NCI-H146 (cell line): ENCODE measurements at places on chromosomes 12 and 14.
A peak's percentile ranks its signal among the peaks of the same experiment; 100 is the strongest.

- no peak for DNase-seq
Measured at GRCh38 chr14:72154645-72155378, 222.6 kb downstream of the RGS6 start.

DNA sequence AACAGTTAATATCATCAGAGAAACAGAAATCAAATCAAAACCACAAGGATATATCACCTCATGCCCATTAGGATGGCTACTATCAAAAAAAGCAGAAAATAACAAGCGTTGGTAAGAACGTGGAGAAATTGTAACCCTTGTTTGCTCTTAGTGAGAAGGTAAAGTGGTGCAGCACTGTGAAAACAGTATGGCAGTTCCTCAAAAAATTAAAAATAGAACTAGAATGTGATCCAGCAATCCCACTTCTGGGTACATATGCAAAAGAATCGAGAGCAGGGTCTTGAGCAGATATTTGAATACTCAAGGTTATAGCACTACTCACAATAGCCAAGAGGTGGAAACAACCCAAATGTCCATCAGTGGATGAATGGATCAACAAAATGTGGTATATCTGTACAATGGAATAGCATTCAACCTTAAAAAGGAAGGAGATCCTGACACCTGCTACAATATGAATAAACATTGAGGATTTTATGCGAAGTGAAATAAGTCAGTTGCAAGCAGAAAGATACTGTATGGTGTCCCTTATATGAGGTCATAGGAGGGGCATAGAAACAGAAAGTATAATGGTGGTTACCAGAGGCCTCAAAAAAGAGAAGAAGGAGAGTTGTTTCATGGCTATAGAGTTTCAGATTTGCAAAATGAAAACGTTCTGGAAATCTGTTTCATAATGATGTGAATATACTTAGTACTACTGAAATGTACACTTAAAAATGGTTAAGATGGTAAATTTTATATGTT lies 131.0 kb upstream of the EEA1 start:
- no peak for DNase-seq

- DNase-seq, result no peak
Measured at GRCh38 chr12:89424846-89425245, 72.5 kb upstream of the DUSP6 start.

DNA sequence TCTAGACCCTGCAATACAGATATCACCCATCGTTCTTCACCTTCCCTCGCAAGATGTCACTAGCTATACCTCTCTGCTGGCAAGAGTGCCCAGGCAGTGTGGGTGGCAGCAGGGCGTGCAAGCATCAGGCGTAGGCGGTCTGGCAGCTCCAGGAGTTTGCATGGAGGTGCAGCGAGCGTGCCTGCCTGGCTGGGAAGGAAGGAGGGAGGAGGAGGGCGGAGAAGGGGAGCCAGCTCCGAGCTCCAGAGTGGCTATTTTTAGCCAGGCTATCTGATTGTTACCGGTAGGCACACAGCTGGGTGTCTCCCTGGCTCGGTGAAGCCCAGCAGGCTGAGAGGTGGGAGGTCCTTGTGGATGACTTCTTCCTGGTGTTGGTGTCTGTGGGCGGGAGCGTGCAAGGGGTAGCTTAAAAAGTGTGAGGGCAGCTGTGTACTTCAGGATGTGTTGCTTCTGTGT lies 6.2 kb downstream of the FOXJ2 start:
- peak; percentile 95 for DNase-seq

- no peak for DNase-seq
Measured at GRCh38 chr12:90076851-90077319, 368.2 kb upstream of the ATP2B1 start.

- DNase-seq, result peak; percentile 13
Measured at GRCh38 chr12:104695453-104696148, 238.9 kb downstream of the CHST11 start.

DNA sequence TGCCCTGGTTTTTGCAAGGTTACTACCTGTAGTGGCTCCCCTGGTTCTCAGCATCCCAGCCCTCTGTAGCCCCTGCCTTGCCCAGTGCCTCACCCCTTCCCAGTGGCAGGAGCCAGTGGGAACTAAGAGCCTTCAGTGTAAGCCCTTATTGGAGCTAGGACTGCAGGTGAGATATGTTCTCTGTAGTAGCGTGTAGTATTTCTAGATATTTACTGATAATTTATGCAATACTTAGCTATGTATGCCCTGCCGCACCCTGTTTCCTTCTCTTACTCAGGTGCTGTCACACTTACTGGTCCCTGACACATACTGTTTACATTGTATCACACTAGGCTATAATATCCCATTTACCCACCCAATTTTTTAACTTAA lies 3.6 kb downstream of the BMAL2 start:
- DNase-seq, result no peak

GRCh38 chr12:42056130-42056529 lies 88.5 kb downstream of the GXYLT1 start:
- DNase-seq, result no peak

GRCh38 chr12:28017873-28018255 lies 45.3 kb upstream of the PTHLH start:
- no peak for DNase-seq

DNA sequence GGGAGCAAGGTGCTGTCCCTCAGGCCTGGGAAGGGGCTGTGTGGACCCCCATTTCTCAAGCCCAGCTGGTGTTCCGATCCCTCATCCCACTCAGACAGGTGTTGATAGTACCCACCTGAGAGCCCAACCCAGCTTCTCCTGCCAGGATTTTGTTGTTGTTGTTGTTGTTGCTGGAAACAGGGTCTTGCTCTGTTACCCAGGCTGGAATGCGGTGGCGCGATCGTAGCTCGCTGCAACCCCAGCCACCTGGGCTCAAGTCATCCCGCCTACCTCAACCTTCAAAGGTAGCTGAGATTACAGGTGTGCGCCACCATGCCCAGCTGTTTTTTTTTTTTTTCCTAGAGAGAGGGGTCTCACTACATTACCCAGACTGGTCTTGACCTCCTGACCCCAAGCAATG lies 209.9 kb downstream of the PHETA1 start:
- no peak for DNase-seq

GRCh38 chr14:104281768-104282301 lies 143.4 kb downstream of the KIF26A start:
- DNase-seq, result no peak

- DNase-seq, result no peak
Measured at GRCh38 chr12:19144985-19145384, 15.5 kb downstream of the PLEKHA5 start.

- DNase-seq, result no peak
Measured at GRCh38 chr12:80567401-80567800, 123.4 kb downstream of the PTPRQ start.

DNA sequence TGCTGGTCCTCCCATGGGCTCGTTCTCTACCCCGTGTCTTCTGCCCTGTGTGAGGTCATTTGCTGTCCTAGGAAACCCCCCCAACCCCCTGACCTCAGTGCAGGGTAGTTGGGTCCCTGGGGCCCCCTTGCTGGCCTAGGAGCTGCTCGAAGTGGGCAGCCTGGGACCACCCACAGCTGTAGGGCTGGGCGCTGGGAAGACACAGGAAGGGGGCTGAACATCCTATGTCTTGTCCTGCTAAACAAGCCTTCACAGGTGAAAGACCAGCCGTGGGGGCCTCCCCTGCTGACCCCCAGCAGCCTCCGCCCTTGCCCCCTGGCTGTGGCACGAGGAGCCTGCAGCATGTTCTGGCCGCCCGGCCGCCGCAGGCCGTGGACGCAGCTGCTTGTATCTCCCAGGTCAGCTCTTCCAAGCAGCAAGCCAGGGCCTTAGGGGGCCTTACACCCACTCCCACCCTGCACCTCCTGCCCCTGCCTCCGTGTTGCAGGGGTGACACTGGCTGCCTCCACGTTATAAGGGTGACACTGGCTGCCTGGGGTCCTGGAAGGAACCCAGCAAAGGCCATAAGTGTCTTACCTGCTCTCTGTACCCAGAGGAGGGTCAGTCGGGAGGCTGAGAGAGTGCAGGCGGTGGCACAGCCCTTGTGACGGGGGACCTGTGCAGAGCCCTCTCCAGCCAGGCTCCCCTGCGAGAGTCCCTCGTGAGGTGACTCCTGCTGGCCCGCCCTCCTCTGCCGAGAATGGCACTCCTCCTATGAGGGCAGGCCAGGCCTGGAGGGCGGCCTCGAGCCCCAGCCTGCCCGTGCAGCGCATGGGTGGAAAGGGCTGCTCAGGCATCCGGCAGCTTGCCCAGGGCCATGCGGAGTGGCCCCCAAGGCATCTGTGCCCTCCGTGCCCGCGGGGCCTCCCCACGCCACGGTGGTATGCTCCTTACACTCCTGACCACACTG lies 11.5 kb upstream of the TEX22 start:
- DNase-seq, result no peak

GRCh38 chr12:104469523-104469922 lies 12.8 kb downstream of the CHST11 start:
- DNase-seq, result no peak

- no peak for DNase-seq
Measured at GRCh38 chr12:108241986-108242703, 97.0 kb downstream of the CMKLR1 start.

DNA sequence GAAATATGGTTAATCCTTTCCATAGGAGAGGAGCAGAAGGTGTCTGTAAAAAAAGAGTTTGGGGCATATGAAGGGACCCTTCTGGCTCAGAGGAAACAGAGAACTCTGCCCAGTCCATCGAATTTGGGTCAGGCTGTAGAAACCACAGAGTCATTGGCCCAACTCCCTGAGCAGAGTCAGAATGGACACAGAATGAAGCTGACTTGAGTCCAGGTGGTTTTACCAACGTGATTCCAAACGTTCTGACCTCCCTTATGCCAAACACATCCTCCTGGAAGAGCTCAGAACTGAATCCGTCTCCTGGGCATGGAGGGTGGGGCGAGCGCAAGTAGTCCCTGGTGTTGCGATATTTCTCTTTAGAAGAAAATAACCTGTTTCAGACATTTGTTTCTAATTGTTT lies 138.8 kb downstream of the DAD1 start:
- DNase-seq, result no peak

- DNase-seq, result no peak
Measured at GRCh38 chr14:87600240-87600639, 392.7 kb downstream of the GALC start.

DNA sequence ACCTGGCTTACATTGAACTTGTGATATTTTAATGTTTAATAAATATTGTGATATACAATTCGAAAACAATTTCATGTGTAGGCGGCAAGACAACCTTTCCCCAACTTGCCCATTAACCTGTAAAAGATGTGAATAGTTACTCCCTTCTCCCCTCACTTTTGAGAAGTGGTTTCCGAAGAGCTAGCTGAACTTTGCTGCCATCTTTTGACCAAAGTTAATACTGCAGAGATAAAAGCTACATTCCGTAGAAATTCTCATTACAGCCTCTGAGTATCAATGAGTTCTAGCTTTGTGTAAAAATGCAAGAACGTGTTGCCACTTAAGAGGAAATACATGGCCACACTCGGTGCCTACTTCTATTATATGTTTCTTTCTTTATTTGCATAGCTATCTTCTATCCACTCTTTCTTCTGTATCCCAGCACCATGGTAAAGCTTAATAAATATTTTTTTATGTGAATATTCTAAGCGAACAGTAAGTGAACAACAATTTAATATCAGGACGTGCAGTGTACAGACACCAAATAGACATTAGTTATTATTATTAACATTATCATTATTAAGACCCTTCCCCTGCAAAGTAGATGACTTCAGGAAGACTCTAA lies 105.1 kb upstream of the TMEM260 start:
- peak; percentile 24 for DNase-seq
